ENCODE measurements at places on chromosomes 2 and 18.

DNA sequence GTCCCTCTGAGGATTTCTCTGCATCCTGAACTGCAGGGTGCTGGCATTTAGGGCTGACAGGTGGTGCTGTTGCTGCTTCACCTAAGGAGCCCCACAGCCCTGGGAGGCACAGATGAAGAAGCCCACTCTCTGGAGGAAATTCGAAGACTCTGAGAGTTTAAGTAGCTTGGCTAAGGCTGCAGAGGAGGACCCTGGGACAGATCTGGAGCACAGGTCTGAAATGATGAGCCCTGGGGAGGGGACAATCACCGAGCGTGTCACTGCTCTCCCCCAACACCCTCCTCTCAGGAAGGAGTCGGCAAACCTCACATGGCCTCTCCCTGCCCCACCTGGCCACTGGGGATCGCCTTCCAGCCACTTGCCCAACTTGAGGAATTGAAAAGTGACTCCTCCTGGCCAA is 18.6 kb downstream of the CYP27C1 start:
- no peak for DNase-seq

DNA sequence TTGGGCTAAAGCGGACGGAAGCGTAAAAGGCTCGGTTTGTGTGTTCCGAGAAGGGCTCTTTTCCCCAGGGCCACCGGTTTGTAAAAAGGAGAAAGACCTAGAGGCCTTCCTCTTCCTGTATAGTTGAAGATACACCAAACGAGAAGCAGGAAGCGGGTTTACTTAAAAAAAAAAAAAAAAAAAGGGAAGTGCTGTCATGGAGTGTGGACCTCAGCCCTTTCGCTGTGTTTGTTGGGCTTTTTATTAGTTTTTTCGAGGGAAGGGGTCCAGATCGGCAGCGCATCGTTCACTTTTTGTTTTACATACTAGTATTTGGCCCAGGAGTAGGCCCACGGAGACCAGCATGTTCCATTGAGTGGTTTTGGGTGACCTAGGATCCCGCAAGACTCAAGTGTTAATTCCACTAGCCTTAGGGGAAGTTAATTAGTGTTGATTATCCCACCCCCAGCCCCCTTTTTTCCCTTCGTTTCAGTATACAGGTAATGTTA is 676 bp downstream of the ACTR2 start:
- no peak for DNase-seq

GRCh38 chr2:41859615-41860514 is 188.0 kb upstream of the PKDCC start:
- no peak for DNase-seq

DNA sequence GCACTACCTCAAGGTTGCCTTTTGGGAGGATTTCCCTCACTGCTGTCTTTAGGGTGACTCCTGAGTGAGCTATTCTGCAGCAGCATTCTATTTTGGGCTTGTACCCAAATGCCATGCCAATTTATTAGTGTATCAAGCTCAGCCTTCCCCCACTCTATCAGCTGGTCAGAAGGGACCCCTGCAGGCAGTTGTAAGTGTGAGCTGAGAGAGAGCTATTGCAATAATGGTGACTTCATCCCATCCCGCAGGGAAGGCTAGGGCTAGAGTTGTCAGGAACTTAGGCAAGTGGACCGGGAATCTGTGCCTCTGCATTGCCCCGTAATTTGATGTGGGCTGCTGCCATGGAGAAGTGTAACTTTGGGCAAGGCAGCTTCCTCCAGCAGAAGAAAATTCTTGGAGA is 1.8 kb upstream of the CRYGB start:
- no peak for DNase-seq

DNA sequence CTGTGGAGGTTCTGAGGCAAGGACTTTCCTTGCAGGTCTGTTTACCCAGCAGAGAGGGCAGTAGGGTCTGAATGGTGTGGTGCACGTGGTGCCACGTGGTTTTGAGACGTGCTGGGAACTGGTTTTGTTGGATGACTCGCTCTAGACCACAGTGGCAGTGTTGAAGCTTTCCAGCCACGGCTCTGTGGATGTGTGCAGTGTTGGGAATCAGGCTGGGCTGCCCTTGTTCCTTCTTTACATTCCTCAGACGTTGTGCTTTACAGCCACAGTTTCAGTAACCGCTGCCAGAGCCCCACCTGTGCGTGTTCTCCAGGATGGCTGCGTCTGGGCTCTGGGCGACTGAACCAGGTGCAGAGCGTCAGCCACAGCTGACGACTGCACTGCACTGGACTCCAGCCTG is 8.2 kb downstream of the CTDP1 start:
- no peak for DNase-seq

- no peak for DNase-seq
Observed at GRCh38 chr2:120539937-120540718, 194.2 kb downstream of the INHBB start.

DNA sequence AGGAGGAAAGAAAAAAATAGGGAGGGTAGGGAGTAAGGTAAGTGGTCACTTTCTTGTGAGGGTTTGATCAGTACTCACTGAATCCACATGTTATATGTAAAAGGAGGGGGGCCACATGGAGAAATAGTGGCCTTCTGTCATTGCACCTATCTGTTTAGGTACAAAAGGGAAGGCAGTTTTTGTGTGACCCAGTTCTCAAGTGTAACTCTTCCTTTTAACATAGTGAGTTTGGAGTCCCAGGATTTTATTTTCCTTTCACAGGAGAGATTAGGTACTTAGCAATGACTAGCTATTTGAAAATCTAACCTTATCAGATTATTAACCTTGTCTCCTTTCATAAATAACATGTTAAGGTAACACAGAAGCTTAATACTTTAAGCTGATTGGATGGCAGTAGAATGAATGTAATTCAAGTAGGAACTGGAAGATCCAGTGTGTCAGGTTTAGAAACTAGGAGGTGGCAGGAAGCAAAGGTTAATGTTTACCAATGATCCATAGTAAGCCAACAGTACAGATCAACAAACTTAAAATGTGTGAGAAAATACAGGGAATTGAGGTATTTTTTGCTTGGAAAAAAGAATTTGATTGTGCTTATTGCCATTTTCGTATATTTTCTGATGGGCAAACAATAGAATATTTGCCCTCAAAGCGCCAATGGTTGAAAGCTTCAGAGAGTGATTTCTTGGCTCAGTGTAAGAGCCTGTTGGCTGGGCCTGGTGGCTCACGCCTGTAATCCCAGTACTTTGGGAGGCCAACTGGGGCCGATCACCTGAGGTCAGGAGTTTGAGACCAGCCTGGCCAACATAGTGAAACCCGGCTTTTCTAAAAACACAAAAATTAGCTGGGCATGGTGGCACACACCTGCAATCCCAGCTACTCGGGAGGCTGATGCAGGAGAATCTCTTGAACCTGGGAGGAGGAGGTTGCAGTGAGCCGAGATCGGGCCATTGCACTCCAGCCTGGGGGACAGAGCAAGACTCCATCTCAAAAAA is 11.3 kb downstream of the HNMT start:
- DNase-seq: no peak

GRCh38 chr2:47890711-47891368 is 15.5 kb downstream of the FBXO11 start:
- DNase-seq: no peak

GRCh38 chr2:223050188-223050587 is 1.8 kb upstream of the KCNE4 start:
- DNase-seq: no peak

GRCh38 chr18:12543697-12544096 is 114.2 kb downstream of the SPIRE1 start:
- DNase-seq: no peak

DNA sequence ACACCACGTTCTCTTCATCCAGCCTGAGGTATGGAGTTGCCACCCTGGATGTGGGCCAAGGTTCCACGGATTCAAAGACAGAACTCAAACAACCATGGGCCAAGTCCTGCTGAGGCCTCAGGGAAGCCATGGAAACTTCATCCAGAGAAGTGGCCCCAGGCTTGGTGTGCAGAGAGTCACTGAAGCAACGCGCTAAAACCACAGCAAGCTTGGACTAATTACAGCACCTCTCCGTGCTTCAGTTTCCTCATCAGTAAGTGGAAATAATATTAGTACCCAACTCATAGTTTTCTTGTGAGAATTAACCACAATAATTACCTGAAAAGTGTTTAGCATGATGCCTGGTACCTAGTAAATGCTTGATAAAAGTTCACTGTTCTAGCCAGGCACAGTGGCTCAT is 19.2 kb upstream of the AP1S3 start:
- DNase-seq: no peak

- no peak for DNase-seq
Observed at GRCh38 chr2:84022810-84023431, 436.2 kb downstream of the SUCLG1 start.

DNA sequence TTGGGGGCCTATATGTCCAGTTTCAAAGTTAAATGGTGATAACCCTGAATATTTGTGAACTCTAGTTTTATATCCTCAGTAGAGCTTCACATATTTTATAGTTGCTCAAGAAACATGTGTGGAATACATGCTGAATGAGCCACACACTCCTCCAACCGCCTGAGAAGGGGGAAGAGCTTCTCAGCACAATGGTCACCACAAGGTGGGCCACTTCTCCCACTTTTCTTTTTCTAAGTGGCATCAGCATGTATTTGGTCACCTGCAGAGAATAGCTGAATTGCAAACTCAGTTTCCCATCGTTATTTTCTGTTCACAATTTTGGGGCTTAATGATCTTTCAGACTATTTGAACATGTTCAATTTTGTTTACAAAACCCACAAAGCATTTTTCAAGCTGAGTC is 340.5 kb downstream of the PARD3B start:
- no peak for DNase-seq

- no peak for DNase-seq
Observed at GRCh38 chr2:237591141-237591881, 777 bp upstream of the RAB17 start.

DNA sequence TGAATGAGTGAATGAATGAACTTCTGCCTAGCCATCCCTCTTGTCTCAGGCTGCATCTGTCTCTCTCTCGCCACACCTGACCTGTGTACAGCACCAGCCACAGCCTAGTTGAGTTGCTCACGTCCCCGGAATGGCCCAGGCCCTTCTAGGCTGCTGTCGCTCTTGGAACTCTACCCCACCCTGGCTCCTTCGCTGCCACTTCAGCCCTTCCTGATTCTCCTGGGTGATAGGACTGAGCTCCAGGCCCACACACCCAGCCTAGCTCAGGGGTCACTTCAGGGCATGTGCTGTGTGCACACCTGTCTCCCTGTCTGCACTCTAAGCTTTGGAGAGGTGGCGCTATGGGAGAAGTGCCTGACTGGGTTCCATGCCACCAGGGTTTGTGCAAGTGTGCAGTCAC is 236.6 kb downstream of the GLI2 start:
- no peak for DNase-seq

GRCh38 chr2:179985163-179985820 is 21.8 kb downstream of the CWC22 start:
- DNase-seq: no peak

Data from cortex of kidney (tissue), 1 donor.